NCI-H510A (cell line): ENCODE measurements at places on chromosomes 4 and X.

GRCh38 chr4:156870131-156870530 lies 101.5 kb downstream of the PDGFC start:
- DNase-seq: no peak

DNA sequence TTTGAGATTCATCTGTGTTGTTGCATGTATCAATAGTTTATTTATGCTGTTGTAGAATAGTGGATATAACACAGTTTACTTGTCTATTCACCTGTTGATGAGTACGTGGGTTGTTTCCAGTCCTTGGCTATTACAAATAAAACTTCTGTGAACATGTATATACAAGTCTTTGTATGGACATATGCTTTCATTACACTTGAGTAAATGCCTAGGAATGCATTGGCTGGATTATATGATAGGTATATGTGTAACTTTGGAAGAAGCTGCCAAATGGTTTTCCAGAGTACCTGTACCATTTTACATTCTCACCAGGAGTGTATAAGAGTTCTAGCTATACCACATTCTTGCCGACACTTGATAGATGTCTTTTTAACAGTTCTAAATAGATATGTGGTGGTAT lies 16.5 kb downstream of the ART3 start:
- DNase-seq: no peak

- no peak for DNase-seq
Measured at GRCh38 chr4:41832961-41833360, 84.4 kb upstream of the PHOX2B start.

- DNase-seq: no peak
Measured at GRCh38 chrX:120570011-120570600, 9.3 kb upstream of the CUL4B start.

DNA sequence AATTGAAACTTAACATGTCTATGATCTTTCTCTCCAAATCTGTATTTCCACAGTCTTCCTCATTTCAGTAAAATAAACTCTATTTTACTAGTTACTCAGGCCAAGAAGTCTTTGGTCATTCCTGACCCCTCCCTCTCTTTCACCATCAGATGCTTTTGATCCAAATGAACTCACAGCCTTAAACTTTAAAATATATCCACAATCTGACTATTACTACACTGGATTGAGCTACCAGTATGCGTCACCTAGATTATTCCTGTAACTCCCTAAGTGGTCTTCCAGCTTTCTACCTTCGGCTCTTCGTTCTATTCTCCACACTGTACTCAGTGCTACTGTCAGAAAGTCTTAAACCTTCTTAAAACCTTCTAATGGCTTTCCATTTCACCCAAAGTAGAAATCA lies 195.1 kb downstream of the FBXW7 start:
- no peak for DNase-seq

DNA sequence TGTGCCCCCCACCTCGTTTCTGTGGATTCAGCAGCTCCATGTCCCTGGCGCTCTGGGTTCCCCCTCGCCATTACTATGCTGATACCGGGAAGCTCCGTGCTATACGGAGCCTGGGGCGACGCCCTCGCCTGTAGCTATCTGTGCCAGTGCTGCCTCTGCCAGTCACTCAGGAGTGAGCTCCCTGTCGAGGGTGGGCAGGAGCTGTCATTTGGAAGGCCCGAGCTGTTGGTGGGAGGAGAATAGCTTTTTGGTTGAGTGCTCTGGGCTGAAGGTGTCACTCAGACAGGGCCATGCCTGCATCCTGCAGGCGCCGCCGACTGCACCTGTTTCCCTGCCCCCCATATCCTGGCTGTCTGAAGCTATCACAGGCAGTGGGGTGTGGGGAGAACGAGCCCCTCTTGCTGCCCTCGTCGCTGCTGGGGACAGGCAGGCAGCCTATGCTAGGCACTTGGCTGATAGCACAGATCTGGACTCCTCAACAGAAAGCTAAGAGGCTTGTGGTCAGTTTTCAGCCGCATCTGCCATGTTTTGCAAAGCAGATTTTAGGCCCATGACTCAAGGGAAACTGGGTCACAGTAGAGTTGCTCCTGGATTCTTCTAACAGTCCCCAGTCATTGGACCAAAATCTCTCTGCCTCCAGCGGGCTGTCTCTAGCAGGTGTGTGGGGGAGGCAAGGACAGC lies 31.8 kb downstream of the CPLX1 start:
- DNase-seq: no peak

- no peak for DNase-seq
Measured at GRCh38 chrX:107716118-107716684, 59.4 kb downstream of the TSC22D3 start.

- no peak for DNase-seq
Measured at GRCh38 chr4:42627885-42628646, 28.8 kb downstream of the ATP8A1 start.

DNA sequence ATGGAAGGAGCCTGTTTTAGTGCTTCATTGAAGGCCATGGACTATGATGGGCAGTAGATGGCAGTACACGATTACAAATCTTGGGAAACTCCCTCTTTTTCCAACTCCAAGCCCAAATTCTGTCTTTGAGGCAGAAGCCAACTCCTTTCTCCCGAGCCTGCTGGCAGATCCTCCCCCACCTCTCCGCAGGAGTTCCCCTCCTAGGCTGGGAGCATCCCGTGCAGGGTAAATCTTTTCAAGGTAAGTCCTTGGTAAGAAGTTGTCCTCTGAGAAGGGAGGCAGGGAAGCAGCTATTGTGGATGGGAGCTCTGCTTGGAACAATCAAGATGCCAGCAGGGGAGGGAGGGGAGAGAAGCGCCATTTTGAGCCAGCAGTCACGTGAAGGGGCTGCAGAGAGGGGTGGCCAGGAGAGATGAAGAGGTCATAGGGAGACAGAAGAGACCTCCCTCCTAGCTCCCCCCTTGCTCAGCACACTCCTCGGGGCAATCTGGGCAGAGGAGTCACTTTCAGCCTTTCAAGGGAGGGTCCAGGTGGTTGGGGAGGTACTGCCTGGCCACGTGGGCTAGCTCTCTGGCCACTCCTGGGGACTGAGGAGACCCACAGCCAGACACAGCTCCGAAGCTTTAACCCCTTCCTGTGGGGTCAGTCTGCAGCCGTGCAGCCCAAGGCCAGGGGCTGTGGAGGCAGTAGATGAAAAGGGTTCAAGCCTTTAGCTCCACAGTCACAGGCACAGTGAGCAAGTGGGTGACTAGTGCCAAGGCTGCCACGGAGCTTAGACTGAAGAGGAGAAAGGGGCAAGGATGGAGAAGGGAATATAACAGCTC lies 9.6 kb downstream of the CC2D2A start:
- peak; percentile 41 for DNase-seq

- DNase-seq: peak; percentile 28
Measured at GRCh38 chr4:80072228-80072743, 743 bp downstream of the ANTXR2 start.

DNA sequence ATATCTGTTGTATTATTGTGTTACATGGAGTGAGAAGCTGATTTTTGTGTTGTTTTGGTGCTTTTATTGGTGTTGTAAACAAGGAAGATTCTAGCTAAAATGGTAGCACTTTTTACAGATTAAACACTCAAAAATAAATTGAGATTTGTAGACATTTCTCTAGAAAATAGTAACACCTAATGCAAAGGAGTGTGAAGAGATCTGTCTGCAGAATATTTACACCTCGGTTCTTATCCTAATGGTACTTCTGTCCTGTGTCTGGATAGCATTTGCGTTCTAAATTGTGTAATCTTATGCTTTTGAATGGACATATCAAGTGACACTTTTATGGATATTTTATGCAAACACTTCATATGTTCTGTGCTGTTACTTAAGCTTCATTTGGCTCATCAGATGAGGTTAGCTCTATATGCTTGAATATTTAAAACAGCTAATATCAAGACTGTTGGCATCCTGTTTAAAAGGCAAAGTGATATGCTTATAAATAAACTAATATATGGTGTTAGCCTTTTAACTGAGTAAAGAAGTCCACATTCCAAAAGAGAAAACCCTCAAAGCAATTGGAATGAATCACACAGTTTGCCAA lies 6.0 kb downstream of the PCDH7 start:
- DNase-seq: no peak
